ENCODE measurements at places on chromosomes 11 and 22.

- peak; percentile 57 for DNase-seq
These were observed 173.3 kb downstream of the TBC1D22A start for GRCh38 chr22:46935506-46936377.

DNA sequence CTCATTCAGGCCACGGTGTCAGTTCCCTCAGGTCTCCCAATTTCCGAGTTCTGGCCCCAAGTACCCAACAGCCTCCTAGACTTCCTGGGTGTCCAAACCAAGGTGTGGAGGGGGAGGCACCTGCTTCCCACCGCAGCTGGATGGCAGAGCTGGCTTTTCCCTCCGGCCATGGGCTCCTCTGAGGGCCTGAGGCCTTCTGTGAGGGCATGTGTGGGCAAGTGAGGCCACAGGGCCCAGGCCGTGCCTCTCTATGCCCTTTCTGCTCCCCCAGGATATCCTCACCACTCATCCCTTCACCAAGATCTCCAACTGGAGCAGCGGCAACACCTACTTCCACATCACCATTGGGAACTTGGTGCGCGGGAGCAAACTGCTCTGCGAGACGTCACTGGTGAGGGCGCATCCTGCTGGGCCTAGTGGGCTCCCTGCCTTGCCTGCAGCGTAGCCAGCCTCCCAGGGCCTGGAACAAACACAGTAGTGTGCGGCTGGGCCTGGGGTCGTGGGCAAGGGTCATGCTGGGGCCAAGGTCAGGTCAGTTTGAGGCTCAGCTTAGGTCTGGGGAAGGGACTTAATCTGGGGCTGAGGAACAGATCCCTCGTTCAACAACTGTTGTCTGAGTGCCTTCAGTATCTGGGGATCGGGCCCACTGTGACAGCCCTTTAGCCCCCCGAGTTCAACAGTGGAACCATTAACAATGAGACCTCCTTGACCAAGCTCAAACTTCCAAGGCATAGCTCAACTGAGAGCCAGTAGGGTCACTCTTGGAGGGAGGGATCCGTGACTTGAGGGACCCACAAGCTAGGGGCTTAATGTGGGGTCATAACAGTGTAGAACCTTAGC is 85.8 kb downstream of the MYO7A start:
- no peak for DNase-seq

- DNase-seq = no peak
These were observed 10.3 kb downstream of the PRCP start for GRCh38 chr11:82890002-82890341.

DNA sequence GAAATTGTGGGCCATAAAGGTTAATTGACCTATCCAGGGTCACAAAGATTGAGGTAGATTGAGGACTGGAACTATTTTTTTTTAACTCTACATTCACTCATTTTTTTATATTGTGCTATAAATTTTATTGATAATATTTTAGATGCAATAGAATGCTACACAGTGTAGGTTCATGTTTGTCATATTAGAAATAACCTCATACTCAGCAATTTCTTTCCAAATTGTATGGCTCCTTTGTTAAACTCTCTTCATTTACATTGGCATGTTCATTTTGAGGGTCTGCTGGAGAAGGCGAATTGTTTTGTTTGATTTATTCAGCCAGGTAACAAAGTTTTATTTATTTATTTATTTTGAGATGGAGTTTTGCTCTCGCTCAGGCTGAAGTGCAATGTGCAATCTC is 44.6 kb downstream of the UVRAG start:
- no peak for DNase-seq

DNA sequence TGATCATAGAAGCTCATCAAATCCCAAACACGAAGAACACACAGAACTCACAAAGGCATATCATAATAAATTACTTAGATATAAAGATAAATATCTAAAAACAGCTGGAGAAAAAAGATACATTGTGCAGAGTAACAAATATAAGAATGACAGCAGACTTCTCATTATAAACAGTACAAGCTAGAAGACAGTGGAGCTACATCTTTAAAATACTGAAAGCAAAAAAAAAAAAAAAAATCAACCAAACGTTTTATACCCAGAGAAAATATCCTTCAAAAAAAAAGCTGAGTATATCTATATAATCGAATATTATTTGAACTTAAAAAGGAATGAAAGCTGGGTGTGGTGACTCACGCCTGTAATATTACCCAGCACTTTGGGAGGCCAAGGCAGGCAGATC is 90.0 kb downstream of the SBF2 start:
- DNase-seq = peak; percentile 20

DNA sequence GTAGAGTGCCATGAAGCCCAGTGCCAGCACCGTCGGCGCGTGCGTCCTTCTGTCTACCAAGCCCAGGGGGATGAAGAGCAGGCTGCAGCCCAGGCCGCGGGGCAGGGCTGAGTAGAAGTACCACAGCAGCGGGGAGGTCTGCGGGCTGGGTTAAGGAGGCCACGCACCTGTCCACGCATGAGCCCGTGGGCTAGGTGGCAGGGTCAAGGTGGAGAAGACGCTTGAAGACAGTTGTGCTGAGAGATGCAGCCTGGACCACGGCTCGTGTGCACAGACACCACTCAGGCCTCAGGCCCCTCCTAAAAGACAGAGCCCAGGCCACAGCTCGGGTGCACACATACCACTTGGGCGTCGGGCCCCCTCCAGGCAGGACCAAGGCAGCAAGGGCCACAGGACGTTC is 10.4 kb downstream of the ALG12 start:
- DNase-seq = no peak

DNA sequence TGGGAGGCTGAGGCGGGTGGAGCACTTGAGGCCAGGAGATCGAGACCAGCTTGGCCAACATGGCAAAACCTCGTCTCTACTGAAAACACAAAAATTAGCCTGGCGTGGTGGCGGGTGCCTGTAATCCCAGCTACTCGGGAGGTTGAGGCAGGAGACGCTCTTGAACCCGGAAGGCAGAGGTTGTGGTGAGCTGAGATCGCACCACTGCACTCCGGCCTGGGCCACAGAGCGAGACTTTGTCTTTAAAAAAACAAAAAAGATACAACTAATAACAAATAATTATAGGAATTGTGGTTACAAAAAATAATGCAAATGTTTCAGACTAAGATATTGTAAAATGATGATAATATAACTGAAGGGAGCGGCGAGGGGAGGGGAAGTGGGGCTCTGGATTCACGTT is 90.3 kb upstream of the RTL6 start:
- no peak for DNase-seq

DNA sequence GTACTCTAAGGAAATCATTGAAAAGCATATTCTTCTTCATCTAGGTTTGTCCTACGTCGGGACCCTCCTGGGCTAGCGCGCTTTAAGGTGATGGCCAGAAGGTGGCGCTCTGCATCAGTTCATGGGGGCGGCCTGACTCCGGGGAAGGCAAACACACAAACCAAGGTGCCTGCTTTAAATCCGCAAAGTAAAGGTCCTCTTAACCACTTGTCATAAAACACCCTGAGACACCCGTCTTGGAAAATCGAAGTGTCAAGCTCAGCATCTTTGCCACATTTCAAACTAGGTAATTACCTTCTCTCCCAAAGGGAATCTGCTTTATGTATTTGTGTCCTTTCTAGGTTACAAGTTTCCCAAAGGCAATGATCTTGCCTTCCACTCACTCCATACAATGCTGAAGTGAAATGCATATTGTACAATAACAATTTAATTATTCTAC is 33.9 kb downstream of the LMO2 start:
- peak; percentile 31 for DNase-seq

DNA sequence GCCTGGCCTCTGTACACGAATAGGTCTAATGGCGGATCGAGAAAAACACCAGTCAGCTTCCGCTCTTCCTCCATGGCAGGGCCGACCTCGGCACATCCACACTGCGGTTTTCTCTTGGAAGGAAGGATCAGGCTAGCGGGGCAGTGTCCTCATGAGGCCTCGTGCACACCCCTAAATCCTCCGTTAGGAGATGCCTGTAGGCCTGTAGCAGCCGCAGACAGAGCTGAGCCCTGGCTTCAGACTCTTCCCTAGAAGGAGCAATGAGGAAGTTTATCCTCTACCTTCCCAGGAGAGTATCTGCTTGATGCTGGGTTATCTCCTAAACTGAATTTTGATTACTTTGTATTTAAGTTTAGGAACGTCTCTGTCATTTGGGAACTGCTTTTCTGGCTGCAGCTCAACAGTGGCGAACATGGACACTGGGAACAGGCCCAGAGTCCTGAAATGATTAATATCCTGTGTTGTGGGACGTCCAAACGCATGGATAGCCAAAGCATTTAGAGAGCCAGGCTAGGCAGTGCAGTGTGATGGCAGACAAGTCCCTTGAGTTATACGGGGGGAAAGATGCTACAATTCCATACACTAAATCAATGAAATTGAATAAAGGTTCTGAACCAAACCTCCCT is 16.5 kb upstream of the BMAL1 start:
- no peak for DNase-seq

DNA sequence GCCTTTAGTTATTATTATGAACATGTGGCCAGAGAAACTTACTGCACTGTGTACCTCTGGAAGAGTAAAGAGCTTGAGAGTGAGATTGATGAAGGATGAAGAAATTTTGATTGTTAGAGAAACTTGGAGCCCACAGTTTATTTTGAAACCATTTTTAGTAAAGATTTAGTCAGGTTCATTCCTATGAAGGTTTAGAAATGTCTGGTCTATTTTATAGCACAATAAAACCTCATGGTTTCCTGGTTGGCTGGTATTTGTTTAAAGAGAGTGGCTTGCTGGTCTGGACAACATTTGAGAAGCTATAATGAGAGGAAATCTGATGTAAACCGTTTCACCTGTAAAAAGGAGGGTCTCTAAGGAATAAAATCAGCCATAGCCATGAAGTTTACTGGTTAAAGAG is 8.8 kb upstream of the PDE3B start:
- DNase-seq = no peak

DNA sequence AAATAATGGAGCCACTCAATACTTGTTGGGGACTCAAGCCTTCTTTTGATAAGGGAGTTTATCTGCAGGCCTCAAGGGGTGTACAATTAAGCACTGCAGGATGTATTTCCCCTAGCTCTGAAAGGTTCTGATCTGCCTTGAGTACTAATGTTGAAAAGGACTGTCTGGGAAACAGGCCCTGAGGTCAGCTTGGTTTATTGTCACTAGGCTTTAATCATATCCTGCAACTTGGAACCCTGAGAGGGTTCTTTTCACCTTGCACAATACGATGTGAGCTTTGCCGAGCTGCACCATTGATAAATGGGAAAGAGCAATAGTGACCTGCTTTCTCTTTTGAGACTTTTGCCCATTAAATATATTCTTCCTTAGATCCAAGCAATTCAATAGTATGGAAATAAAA is 31.6 kb upstream of the HORMAD2 start:
- DNase-seq = no peak

DNA sequence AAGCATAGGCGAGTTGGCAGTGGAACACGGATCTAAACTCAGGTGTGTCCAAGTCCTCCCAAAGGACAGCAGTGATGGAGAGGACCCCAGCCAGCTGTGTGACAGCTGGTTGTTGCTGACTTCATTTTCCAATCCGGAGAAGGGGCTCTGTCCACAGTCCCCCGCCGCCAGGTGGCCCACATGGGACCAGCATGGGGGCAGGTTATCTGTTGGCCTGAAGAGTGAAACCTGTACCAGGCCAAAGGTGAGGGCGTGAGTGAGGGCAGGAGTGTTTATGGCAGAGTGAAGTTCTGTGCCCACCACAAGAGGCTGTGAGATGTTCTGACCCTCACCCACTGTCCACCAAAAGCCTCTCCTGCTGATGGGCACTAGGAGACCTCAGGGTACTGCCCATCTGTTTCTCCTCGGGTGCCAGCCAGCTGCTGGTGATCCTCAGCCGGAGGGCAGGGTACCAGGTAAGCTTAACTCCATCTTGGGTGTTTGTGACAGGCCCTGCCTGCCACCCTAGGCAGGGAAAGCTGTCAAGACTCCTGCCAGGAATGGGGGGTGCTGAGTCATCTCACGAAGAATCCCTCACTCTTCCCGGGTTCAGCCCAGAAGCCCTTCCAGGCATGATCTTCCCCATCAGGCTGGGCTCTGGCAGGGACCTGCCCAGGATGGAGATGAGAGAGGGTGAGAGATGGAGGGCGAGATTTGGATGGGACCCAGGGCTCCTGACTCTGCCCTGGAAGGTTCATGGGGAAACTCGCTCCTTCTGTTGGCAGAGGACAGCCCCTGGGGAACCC is 15.5 kb upstream of the TAB1 start:
- DNase-seq = no peak

DNA sequence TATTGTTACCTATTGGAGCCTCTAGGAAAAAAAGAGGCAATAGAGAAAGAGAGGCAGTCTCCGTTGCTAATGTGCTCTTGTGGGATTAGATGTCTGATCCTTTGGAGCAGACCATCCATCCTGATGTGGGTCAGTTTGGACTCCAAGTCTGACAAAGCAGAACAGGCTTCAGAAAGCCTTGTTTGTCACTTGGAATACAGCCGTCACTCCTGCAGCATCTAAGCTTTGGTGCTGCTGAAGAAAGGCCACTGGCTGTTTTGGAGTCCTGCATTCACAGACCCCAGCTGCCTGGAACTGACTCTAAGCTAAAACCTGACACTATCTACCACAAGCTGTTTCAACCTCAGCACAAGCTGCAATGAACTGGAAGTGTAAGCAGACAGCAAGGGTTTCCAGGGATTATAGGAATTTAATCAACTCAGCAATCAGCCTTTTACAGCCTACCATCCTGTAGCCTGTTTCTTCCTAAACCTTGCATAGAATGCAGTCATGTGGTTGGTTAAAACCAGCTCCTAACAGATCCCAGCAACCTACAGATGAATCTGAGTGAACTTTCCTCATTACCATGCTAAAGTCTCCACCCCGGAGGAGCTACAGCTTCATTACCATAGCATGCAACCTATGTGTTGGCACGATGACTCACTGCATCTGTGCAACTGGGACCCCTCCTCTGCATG is 3.7 kb upstream of the PLAAT4 start:
- DNase-seq = no peak

DNA sequence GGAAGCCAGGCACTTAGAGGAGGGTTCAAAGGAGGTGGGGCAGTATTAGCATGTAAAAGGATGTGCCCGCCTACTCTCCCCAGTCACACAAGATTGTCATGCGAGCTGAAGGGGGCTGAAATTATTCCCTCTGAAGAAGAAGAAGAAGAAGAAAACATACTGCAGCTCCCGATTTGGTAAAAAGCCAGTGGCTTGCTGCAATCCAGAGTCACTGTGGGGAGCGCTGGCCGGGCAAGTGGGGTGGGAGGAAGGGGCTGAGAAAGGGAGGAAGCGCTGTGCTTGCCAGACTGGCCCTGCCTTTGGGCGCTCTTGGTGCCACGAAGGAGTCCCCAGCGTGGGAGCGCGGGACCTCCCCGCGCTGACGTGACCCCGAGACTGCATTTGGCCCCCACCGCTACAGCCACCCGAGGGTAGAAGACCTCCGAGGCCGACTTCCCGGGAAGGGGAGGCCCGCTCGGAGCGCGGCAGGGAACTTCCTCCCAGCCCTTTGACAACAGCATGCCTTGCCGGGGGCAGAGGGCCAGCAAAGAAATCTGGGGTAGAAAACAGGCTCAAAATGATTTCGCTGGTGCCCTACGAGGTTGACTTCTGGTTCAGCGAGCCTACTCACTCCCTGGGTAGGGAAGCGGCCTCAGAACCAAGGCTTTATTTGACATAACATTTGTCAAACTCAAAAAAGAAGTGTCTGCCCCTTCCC is 906.3 kb downstream of the DLG2 start:
- no peak for DNase-seq

GRCh38 chr11:77619576-77620198 is 17.9 kb downstream of the CLNS1A start:
- no peak for DNase-seq

GRCh38 chr11:126162306-126163030 is 49.0 kb downstream of the RPUSD4 start:
- DNase-seq = no peak
